ENCODE measurements at places on chromosomes 7 and 10.
A peak's percentile ranks its signal among the peaks of the same experiment; 100 is the strongest.

DNA sequence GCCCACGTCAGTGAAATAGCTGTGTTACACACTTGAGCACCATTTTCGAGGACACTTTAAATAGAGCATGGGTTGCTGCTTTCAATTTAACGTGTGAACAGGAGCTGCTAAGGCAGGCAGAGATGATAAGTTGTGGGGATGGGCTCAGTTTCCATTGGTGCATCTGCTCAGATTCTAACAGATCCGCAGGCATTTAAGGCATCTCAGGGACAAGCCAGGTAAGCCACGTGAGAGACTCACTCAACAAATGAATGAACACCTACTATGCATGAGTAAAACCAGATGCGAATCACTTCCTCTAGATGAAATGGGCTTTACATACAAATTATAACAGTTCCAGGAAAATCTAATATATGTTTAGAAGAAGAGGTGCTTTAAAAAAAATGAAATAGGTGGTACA lies 34.6 kb downstream of the PLXNA4 start:
- DNase-seq, result no peak

GRCh38 chr7:125255810-125256209 lies 326.2 kb upstream of the POT1 start:
- DNase-seq, result no peak

- no peak for DNase-seq
These were observed 244.5 kb downstream of the XPNPEP1 start for GRCh38 chr10:109678857-109679256.

- no peak for DNase-seq
These were observed 32.6 kb downstream of the PDZD8 start for GRCh38 chr10:117342641-117343040.

DNA sequence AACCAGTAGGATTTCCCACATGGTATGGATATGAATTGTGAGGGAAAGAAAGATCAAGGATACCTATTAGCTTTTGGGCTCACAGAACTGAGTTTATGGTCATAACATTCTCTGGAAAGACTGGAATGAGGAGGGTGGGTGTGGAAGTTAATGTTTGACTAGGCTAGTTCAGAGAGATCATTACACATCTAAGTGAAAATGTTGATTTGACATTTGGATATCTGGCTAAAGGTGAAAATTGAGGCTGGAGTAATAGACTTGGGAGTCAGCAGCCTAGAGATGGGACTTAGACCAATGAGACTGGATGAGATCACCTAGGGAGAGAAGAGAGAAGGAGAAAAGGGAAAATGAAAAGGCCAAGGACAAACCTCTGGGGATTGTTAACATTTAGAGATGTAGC lies 437.3 kb downstream of the CCSER2 start:
- no peak for DNase-seq

- DNase-seq, result no peak
These were observed 144.1 kb downstream of the LRRC4 start for GRCh38 chr7:127887096-127887495.

GRCh38 chr10:5550621-5551530 lies 26.1 kb downstream of the CALML3 start:
- DNase-seq, result no peak

DNA sequence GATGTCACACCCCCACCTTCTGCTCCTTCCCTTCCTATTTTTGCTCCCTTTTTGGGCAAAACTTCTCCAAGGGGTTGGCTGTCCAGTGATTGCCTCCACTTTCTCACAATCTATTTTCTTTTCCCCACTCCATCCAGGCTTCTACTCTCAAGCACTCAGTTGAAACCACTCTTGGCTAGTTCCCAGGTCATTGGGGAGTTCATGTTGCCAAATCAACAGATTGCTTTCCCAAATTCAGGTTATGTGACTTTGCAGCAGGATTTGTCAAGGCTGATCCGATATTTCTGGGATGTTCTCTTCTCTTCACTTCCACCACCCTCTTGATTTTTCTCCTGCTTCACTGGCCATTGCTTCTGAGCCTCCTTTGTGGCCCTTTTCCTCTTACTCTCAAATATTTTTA lies 258.7 kb upstream of the SLC26A5 start:
- no peak for DNase-seq

GRCh38 chr10:70743430-70743788 lies 41.8 kb downstream of the TBATA start:
- no peak for DNase-seq

DNA sequence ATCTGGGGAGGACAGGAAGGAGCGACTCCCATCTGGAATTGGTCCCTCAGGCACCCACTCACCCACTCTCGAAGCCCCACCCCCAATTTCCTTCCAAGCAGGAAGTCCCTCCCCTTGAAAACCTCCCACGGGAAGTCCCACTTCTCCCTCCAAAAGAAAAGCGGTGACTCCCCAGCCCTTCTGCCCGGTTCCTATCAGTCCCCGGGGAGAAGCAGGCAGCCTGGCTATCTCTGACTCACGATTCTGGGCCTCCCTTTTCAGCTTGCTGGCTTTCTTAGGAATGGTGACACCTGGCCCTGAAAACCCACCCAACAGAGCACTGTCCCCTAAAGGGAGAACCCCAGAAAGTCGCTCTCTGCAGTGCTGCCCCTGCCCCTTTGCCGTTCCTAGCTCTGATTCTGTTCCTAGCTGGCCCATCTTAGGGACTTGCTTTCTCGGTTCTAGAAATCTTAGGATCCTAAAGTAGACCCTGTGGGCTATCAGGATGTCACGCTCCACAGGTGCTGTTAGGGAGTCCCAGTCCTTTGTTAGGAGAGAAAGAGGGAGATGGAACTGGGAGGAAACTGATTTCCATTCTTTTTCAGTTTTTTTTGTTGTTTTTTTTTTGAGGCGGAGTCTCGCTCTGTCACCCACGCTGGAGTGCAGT lies 6.0 kb downstream of the TSC22D4 start:
- no peak for DNase-seq

- DNase-seq, result no peak
These were observed 149.6 kb downstream of the TCF7L2 start for GRCh38 chr10:113099431-113100183.

DNA sequence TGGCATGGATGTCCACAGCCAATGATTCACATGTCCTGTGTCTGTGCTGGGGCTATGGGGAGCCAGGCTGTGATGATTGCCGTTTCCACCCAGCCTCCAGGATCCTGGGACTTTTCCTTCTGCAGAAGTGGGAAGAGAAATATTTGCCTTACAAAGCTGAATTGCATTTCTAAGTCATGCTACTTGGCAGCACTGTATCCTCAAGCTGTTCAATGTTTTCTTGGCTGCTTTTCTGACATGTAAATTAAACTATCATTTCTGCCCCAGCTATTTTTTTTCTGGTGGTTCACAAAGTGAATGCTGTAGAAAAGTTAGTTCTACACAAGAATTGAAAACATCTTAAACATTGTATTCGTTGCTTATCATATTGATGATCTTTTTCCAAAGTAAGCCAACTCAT lies 51.9 kb upstream of the TCERG1L start:
- no peak for DNase-seq

GRCh38 chr7:71308096-71308495 lies 176.2 kb downstream of the GALNT17 start:
- no peak for DNase-seq

GRCh38 chr7:159012353-159013069 lies 132.2 kb downstream of the VIPR2 start:
- no peak for DNase-seq

DNA sequence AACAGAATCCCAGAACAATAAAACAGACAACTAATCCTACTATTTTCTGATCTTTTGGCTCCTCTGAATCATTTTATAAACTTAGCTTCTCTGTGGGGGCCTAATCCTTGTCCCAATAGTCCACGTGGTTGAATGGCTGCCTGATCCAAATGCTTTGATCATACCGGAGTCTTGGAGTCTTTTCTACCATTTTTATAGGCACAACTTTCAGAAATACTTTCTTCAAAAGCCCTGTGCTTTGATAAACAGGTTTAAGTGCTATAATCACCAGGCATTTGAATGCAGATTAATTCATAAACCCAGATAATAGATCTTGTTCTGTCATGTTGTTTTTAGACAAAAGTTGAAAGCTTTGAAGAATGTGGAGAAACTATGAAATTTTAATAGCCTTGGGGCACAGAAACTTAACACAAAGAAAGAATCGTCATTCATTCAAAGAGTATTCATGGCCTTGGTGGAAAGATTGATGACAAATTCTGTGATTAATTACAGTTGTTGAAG lies 163.7 kb downstream of the AHR start:
- DNase-seq, result no peak

- DNase-seq, result no peak
These were observed 87.8 kb downstream of the HDAC9 start for GRCh38 chr7:18583305-18583704.

- no peak for DNase-seq
These were observed 131.1 kb downstream of the DIP2C start for GRCh38 chr10:558364-558763.

GRCh38 chr10:86162036-86162435 lies 204.6 kb downstream of the GRID1 start:
- DNase-seq, result no peak

DNA sequence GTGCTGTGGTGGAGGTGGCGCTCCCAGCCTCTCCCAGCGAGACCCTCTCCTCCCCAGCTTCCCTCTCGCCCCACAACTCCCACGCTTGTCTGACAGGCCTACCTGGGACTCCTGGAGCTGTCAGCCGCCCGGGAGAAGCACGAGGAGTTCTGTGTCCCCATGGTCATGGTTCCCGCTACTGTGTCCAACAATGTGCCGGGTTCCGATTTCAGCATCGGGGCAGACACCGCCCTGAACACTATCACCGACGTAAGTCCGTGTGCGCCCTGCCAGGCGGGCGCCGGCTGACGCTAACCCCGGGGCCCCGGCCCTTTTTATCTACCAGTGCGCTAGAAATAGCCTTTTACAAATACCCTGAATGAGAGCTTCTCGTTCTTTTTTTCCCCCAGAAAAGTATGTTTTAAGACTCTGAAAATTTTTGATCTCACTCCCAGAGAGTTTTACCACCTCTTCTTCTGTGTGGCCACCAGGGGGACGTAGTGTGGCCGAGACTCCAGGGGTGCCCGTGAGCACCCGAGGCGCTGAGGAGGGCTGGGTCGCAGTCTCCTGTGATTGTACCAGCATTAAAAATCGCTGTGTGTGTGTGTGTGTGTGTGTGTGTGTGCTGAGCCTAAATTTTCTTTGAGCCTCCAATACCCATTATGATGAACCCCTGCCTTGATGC lies 52.6 kb downstream of the PFKP start:
- no peak for DNase-seq

GRCh38 chr7:139897422-139898090 lies 68.5 kb downstream of the TBXAS1 start:
- DNase-seq, result no peak

DNA sequence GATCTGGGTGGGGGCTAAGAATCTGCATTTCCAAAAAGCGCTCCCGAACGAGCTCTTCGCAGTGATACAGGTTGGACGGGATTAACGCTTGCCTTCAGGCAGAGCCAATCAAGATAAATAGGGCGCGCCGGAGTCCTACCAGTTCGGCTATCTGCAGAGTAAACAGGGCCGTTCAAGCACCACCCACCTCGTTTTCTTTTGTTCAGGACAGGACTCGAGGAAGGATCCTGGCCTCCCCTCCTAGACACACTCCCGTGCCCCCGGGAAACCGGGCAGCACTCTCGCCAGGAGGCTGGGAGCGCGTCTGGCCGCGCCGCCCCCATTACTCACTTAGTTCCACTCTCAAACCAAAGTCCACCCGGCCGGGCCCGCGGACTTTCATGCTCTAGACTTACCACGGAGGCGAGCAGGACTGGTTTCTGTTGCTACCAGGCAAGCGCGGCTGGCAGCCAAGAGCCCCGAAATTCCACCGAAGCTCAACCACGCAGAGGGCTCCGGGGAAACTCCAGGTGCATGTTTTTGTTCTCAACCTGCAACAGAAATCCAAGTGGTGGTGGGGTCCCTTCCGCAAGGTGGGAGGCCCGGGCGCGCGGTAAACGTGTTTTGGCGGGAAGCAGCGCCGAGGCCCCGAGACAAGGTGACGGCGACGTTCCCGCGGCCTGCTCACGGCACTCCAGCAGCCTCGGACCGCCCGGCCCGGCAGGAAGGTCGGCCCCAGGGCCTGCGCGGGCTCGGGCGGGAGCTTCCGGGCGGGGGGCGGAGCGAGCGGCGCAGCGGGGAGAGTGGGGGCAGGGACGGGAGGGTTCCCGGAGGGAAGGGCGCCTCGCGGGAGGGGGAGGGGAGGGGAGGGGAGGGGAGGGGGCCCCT lies 12.7 kb downstream of the HNRNPF start:
- peak; percentile 75 for DNase-seq

- no peak for DNase-seq
These were observed 742.0 kb downstream of the AUTS2 start for GRCh38 chr7:70340236-70340635.

GRCh38 chr10:111996103-111996502 lies 187.5 kb downstream of the GPAM start:
- DNase-seq, result no peak
